ENCODE measurements at places on chromosomes 2 and 18. TPM values are rescaled to one million over a fixed set of nuclear protein-coding genes. Genes with fewer than 3 reads are reported as not detected.

SLC35F6 gene
- 31.6 TPM for total RNA-seq

CHMP1B gene
- 71.3 TPM for total RNA-seq

PLGLB2 gene
- total RNA-seq: 3.4 TPM

RPE gene
- total RNA-seq: 48.5 TPM

SMAD7 gene
- total RNA-seq: 30.9 TPM

GAL3ST2 gene
- total RNA-seq: 0.19 TPM

DAPL1 gene
- total RNA-seq: 0.76 TPM

GRCh38 chr2:169822036-169822435 lies 2.7 kb downstream of the METTL5 start:
- H3K27me3 ChIP-seq: no peaks in the 10 kb centered on the region
- H3K4me3 ChIP-seq: no peak overlapping the region
- H3K27ac ChIP-seq: no peak overlapping the region
- peaks cover 21% of the 10 kb centered on the region for H3K36me3 ChIP-seq
- peaks cover 25% of the 10 kb centered on the region for H3K4me1 ChIP-seq
- no peak for DNase-seq

- H3K4me3 ChIP-seq: no peak overlapping the region
- no peaks in the 10 kb centered on the region for H3K27me3 ChIP-seq
- DNase-seq: no peak
- H3K4me1 ChIP-seq: no peaks in the 10 kb centered on the region
Measured at GRCh38 chr18:36895606-36896005, 66.7 kb downstream of the KIAA1328 start.

- H3K27ac ChIP-seq: peak overlapping the region; percentile 97
- DNase-seq: peak; percentile 73
- peaks cover 5% of the 10 kb centered on the region for H3K27me3 ChIP-seq
- peak overlapping the region; percentile 95 for H3K4me3 ChIP-seq
Measured at GRCh38 chr2:99489063-99489760, 605 bp downstream of the REV1 start.

- peaks cover 3% of the 10 kb centered on the region for H3K4me1 ChIP-seq
- no peaks in the 10 kb centered on the region for H3K36me3 ChIP-seq
- H3K4me3 ChIP-seq: no peak overlapping the region
- no peak overlapping the region for H3K27ac ChIP-seq
- no peaks in the 10 kb centered on the region for H3K27me3 ChIP-seq
Measured at GRCh38 chr2:26462511-26463243, 15.2 kb downstream of the OTOF start.

GRCh38 chr2:221999717-222000116 lies 299.1 kb downstream of the PAX3 start:
- DNase-seq: no peak
- H3K27ac ChIP-seq: no peak overlapping the region
- H3K27me3 ChIP-seq: peaks cover 14% of the 10 kb centered on the region

DNA sequence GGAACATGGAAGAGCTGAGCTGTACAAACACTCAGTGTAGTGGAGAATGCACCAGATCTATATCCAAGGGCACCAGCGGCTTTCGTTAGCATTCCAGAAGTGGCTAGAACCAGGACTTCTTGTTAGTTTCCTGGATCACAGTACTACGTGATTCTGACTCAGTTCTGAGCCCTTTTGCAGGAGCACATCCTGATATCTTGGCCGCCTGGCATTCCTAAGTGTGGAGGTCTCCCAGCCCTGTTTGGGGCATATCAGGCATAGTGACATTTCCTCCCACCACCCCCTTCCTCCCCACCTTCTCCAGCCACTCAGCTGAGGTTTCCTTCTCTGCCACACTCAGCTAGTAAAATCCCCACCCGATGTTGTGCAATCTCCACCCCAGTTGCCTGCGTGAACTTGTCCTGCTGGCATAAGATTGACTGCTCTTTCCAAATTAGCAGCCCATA lies 63.4 kb downstream of the BMP10 start:
- H3K27me3 ChIP-seq: no peaks in the 10 kb centered on the region
- H3K4me1 ChIP-seq: peaks cover 7% of the 10 kb centered on the region
- no peak for DNase-seq
- H3K27ac ChIP-seq: no peak overlapping the region
- H3K36me3 ChIP-seq: no peaks in the 10 kb centered on the region

DNA sequence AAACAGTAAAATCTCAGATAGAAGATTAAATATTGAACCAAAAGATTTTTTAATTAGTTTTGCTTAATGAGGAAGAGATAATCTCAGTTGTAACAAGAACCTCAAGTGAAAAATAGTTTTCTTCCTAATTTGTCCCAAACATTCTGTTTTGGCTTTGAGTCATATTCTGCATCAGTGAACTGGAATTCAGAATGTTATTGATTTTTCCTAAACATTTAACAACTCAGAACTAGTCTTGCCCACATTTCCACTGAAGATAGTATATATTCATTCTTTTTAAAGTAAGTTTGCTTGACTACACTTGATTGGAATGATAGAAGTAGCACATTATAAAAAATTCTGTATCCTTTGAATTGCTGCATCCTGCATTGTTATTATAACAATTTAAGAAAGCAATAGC lies 85.7 kb upstream of the UGP2 start:
- no peaks in the 10 kb centered on the region for H3K36me3 ChIP-seq
- no peak overlapping the region for H3K4me3 ChIP-seq
- peaks cover 4% of the 10 kb centered on the region for H3K4me1 ChIP-seq
- no peak overlapping the region for H3K27ac ChIP-seq
- H3K27me3 ChIP-seq: no peaks in the 10 kb centered on the region
- DNase-seq: no peak

DNA sequence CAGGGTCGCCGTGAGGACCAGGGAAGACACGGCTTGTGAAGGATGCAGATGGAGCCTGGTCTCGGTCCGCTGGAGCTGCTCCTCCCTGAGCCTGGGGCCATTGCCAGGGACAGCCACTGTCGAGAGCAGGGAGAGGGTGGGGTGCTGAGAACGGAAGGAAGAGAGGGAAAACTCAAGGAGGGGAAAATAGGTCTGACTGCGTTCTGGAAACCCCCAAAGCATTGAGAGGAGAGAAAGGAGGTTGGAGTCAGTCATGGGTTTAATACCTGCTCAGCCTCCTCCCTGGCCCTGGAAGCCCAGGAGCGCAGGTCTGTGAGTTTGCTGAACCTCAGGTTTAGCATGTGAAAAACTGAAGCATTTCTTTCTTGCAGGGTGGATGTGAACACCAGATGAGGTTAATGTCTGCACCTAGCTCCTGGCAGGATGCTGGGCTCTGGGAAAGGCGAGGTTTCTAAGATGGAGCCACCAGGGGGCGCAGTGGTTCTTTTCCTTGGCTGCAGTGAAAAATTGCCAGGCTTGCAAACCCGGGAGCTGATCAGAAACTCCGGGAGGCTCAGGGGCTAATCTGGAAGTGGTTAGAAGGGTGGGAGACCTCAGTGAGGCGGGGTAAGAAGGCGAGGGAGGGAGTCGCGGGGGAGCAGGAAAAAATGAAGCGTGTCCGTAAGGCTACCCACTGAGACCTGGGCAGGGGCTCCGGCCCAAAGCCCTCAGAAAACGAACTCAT lies 33.6 kb upstream of the RNF149 start:
- H3K36me3 ChIP-seq: no peaks in the 10 kb centered on the region
- H3K27me3 ChIP-seq: no peaks in the 10 kb centered on the region
- DNase-seq: peak; percentile 84
- peak overlapping the region; percentile 69 for H3K4me3 ChIP-seq

- DNase-seq: no peak
- H3K4me3 ChIP-seq: no peak overlapping the region
- no peaks in the 10 kb centered on the region for H3K27me3 ChIP-seq
- no peaks in the 10 kb centered on the region for H3K36me3 ChIP-seq
- H3K4me1 ChIP-seq: no peaks in the 10 kb centered on the region
- H3K27ac ChIP-seq: peak overlapping the region; percentile 33
Measured at GRCh38 chr18:2050702-2051201, 520.6 kb downstream of the METTL4 start.

DNA sequence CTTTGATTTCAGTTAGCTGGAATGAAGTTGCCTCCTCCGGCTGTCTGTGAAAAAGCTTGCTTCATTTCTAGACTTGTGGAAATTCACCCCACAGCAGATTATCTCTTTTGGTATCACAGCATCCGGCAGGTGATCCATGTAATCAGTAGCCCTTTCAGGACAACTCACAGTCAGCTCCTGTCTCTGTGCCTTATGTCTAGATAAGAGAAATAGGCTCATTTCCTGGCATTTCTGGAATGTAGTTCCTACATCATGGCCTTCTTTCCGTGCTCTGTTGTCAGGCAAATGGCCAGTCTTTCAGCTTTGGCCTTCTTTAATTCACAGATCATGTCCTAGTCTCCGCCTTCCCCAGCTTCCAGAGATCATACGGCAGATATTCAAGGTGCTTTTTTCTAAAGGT lies 455.4 kb downstream of the NUP35 start:
- H3K4me1 ChIP-seq: no peaks in the 10 kb centered on the region
- peaks cover 4% of the 10 kb centered on the region for H3K27me3 ChIP-seq
- no peak overlapping the region for H3K4me3 ChIP-seq
- H3K36me3 ChIP-seq: no peaks in the 10 kb centered on the region
- DNase-seq: no peak

GRCh38 chr18:35343488-35343935 lies 708 bp downstream of the ZNF24 start:
- H3K36me3 ChIP-seq: peaks cover 25% of the 10 kb centered on the region
- no peak for DNase-seq
- H3K27ac ChIP-seq: peak overlapping the region; percentile 96
- H3K4me3 ChIP-seq: peak overlapping the region; percentile 99

- no peak for DNase-seq
- no peak overlapping the region for H3K4me3 ChIP-seq
- no peak overlapping the region for H3K27ac ChIP-seq
- peaks cover 25% of the 10 kb centered on the region for H3K4me1 ChIP-seq
Measured at GRCh38 chr2:149601141-149601796, 13.7 kb upstream of the MMADHC start.

GRCh38 chr18:58449464-58449863 lies 179.4 kb downstream of the ALPK2 start:
- peaks cover 34% of the 10 kb centered on the region for H3K4me1 ChIP-seq
- H3K27me3 ChIP-seq: peaks cover 10% of the 10 kb centered on the region
- H3K4me3 ChIP-seq: no peak overlapping the region
- H3K27ac ChIP-seq: no peak overlapping the region

DNA sequence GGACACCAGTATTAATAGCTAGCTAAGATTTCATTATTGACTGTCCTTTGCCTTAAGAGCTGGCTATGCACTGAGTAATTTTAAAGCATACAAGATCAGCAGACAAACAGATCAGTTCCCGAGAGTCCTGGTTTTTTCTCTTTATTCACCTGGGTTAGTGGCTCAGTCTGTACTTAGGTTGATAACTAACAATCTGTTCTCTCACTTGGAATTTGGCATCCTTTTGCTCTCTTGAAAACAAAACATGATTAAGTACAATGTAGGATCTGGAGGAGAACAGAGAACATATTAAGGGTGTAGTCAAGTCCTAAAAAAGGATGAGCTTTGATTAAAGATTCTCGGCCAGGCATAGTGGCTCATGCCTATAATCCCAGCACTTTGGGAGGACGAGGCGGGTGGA lies 16.6 kb downstream of the ARPC2 start:
- no peaks in the 10 kb centered on the region for H3K27me3 ChIP-seq
- H3K4me3 ChIP-seq: no peak overlapping the region
- DNase-seq: no peak

DNA sequence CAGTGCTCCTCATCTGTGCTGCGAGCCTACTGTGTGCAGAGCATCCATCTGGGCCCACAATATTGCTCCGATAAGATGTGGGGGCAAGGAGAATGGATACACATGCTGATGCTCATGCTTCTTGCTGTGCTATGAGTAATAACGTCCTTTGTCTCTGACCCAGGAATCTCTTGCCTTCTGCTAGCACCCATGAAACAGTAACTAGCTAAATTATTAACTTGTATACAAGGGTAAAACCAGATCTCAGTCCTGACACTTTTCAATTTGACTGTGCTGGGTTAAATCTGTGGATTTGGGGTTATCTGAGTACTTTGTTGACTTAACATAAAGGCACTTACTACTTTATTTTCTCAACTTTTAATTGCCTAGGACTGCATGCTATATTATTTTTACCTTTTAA lies 357.6 kb downstream of the SLC4A3 start:
- H3K36me3 ChIP-seq: no peaks in the 10 kb centered on the region
- H3K4me1 ChIP-seq: peaks cover 10% of the 10 kb centered on the region
- no peak overlapping the region for H3K4me3 ChIP-seq
- no peak overlapping the region for H3K27ac ChIP-seq

DNA sequence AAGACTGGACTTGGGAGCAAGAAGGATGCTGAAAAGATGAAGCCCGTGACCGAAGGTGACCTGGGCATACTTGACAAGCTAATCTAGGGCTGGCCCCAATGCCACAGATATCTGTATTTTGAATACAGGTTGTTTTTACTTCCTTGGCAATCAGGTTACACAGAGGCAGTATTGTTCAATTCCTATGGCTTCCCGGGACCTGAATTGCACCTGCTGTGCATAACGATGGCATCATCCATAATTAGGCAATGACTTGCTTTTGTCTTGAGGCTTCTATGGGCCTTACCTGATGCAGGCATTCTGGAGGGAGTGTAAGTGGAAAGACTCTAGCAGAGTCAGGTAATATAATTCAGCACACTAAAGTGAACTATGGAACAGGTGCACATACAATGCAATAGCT lies 60.6 kb upstream of the CUL3 start:
- H3K4me3 ChIP-seq: no peak overlapping the region
- H3K36me3 ChIP-seq: no peaks in the 10 kb centered on the region
- H3K4me1 ChIP-seq: no peaks in the 10 kb centered on the region
- no peak overlapping the region for H3K27ac ChIP-seq

GRCh38 chr2:226511311-226511710 lies 288.3 kb downstream of the IRS1 start:
- peaks cover 10% of the 10 kb centered on the region for H3K4me1 ChIP-seq
- DNase-seq: no peak
- H3K27ac ChIP-seq: no peak overlapping the region
- H3K36me3 ChIP-seq: no peaks in the 10 kb centered on the region

DNA sequence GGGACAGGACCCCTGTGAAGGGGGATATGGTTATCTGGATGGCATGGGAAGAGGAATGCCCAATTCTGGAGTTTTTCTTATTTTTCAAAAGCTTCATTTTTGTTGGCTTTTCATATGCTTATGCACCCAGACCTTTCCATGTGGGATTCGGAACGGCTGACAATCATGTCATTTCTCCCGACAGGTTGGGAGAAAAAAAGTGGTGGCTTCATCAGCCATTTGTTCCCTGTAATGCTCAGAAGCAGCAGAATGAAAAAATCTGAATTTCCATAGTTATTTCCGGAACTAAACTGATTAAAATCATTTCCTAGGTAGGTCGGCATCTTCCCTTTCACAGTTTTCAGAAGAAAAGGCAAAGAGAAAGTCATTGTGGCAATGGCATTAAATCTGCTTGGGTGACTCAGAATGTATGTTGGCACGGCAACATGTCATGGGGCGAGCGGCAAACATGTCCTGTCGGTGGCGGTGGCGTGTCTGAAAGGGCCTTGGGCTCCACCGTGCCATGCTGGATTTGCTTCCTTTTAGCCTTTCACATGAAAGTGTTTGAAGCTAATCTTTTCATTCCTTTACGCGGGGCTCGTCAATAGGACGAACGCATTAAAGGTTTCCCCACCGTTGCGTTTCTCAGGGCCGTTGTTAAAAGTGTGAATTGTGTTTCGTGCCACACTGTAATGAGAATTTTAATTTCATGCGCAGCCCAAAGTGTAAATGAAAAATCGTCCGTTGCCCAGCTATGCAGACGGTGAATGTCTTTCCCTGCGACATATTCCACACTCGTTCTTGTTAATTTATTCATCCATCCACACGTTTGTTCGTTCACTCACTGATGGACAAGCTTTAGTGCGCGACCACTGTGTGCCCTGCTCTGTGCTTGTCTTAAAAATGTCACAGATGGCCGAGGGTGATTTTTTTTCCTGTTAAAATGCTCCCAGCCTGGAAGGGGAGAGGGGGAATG lies 18.5 kb downstream of the ACKR3 start:
- peak overlapping the region; percentile 23 for H3K27ac ChIP-seq
- DNase-seq: no peak
- H3K36me3 ChIP-seq: peaks cover 10% of the 10 kb centered on the region
- H3K4me1 ChIP-seq: peaks cover 15% of the 10 kb centered on the region
- H3K4me3 ChIP-seq: no peak overlapping the region
